ENCODE measurements at places on chromosomes 6 and 20.

- no peak for DNase-seq
Measured at GRCh38 chr20:50838322-50838625, 43.4 kb downstream of the BCAS4 start.

GRCh38 chr6:107731422-107732319 lies 92.4 kb downstream of the SCML4 start:
- DNase-seq = peak; percentile 35

DNA sequence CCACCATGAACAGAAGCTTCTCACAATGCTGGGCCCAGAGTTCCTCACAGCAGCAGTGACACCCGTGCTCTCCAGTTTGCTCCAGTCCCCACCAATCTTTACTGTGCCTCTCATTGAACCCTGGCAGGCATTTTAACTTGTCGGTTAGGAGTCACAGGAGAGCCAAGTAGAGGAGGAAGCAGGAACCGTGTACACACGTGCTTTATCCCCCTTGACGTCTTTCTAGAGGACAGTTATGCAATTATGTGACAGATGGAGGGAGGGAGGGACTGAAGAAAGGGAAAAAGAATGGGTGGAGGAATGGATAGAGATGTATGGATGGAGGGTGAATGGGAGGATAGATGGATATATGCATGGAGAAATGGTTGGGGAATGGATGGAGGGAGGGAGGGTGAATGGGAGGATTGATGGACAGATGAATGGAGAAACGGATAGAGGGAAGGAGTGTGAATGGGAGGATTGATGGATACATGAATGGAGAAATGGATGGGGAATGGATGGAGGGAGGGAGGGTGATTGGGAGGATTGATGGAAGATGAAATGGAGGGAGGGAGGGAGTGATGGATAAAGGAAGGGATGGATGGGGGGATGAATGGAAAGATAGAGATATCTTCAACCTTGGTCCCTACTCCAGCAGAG lies 26.0 kb downstream of the RBM38 start:
- DNase-seq = no peak

DNA sequence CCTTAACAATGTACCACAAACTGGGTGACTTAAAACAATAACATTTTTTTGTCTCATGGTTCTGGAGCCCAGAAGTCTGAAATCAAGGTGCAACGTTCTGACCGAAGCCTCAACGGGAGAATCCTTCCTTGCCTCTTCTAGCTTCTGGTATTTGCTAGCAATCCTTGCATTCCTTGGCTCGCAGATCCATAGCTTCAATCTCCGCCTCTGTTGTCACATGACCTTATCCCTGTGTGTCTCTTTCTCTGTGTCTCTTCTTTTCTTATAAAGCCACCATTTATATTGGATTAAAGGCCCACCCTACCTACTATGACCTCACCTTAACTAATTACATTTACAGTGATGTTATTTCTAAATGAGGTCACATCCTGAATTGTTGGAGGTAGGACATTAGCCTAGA lies 37.2 kb upstream of the DOK5 start:
- DNase-seq = no peak

DNA sequence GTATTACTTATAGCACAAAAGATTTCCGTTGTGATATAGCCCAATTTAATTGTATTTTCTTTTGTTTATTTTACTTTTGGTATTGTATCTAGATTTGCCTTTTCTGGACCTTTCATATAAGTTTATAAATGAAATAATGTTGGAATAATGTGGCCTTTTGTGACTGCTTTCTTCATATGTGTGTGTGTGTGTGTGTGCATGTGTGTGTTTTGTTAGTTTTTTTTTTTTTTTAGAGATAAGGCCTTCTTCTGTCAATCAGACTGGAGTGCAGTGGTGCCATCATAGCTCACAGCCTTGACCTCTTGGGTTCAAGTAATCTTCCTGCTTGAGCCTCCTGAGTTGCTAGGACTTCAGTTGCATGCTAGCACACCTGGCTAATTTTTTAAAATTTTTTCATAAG lies 37.8 kb upstream of the ASXL1 start:
- DNase-seq = no peak

DNA sequence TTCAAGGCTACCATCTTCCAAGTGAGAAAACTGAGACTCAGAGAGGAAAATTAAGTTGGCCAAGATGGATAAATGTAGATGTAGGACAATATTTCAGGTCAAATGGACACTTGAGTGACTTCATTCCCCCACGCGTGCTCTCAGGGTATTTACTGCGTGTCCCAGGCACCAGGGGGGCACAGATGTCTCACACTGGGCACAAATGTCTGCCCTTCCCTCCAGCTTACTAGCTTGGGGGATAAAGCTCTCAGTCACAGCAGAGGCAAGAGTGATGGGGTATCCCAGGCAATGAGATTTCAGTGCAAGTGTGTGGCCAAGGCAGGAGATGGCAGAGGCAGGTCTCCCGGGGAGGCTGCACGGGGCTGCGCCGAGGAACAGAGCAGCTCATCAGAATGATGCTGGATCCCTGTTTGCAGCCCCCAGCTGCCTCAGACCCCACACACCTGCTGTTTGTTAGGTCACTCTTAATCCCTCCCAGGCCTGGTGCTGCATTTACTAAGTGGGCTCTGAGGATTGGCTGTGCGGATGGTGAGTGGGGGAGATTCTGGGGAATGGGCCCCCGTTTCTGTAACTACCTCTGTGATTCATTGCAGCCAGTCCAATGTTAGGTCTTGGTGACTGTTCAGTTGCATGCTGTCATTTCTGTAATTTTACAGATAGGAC lies 44.1 kb downstream of the PTK7 start:
- DNase-seq = no peak

DNA sequence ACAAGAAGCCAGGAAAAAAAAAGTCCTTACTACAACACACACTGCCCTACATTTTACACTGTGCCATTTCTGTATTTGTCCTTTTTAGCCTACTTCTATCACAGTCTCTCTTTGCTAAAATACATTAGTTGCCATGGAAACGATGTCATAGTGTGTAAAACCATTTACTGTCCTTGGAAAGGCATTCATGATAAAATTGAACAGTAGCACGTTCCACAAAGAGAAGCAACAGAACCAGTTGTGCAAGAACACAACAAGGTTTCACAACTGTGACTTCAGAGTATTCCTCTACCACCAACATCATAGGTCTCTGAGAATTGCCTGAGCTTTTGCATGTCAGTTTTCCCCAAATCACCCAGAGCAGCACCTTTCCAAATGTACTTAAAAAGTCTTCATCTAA lies 20.5 kb downstream of the FYN start:
- DNase-seq = no peak

DNA sequence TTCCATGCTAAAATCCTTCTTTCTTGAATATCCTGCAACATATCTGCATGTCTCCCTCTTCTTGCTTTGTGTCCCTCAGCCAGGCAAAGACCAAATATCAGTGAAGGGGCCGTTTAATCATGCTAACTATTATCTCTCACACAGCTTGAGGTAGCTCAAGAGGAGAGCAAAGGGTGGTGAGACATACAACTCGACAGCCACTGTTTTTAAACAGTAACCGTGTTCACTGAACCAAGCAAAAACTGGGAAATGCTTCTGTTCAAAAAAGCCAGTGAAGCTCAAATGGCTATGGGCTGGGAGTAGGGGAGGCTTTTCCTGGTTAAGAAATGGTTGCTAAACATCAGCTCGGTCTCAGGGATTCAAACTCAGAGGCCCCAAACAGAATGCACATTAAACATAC lies 83.4 kb downstream of the MAP7 start:
- DNase-seq = no peak

DNA sequence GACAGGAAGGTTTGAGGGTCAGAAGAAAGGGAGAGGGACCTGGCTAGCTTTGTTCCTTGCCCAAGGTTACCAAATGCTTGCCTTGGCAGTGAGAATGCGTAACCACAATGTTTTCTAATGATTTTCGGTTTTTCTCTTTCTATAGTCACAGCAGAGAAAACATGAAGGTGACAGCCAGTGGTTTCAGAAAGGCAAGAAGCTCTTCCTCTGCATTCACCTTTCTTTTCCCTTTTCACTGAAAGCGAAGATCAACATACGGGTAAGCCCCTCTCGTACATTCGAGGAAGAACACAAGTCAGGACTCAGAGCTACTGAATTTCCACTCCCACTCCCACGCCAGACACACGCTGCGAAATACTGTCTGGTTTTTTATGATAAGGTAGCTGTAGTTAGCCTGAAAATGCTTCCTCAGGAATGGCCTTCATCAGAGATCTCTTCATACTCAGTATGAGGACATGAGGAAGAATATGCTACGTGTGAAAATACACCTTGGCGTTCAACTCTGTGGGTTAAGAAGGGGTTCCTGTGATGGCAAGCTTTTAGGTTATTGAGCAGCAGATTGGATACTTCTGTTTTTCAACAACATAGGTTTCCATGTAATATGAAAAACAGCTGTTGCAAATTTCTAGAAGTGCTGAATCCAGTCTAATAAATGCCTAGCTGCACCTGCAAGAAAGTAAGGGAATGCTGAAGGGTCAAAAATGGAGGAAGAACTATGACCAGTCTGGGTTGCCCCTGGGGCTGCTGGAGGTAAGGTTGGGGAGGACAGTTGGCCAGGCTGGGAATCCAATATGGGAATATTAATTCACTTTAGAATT lies 7.4 kb upstream of the CD83 start:
- no peak for DNase-seq

- no peak for DNase-seq
Measured at GRCh38 chr6:115203381-115203780, 857.3 kb downstream of the FRK start.

DNA sequence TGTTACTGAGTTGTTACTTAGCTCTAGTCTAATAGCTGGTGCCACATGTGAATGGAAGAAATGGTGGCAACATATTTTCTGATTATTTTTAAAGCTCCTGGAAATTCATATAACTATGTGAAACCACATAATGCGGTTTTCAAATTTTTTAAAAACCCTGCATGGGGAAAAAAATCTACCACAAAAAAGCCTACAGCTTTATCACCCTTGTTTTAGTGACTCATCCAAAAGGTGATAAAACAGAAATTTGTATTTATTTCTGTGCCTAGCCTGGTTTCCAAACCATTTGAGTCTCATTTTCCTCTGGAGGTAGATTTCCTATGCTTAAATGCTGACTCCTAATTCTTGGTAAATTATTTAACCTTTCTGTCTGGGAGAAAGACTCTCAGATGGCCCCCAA lies 5.4 kb upstream of the FBXO30 start:
- DNase-seq = no peak

DNA sequence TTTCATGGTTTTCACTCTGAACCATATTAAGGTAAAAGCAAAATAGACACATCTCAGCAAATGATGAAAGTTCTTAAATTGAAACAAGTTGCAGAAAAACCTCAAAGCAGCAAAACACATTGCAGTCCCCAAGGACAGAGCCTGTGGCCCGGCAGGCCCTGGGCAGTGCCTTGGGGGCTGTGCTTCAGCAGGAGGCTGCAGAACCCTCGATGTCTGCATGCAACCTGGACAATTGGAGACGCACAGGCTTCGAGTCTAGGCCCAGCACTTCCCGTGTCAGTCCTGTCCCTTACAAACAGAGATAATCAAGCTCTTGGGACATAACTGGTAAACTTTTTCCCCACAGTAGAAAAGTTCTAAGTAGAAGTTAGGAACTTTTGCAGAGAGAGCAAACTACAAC lies 9.2 kb downstream of the PYGB start:
- DNase-seq = no peak

- no peak for DNase-seq
Measured at GRCh38 chr20:4885877-4886276, 115.4 kb downstream of the SLC23A2 start.

- DNase-seq = no peak
Measured at GRCh38 chr6:52953911-52954839, 40.9 kb downstream of the GSTA4 start.

GRCh38 chr20:4722571-4722970 lies 862 bp downstream of the PRND start:
- DNase-seq = no peak

- no peak for DNase-seq
Measured at GRCh38 chr20:50624351-50625016, 66.9 kb downstream of the RIPOR3 start.
